Stimulated activated CD8-positive, alpha-beta memory T cell treated with anti-CD3 and anti-CD28 coated beads, Interleukin-2, amount 100 ng/mL, for 1 hour (primary cell): ENCODE measurements at places on chromosomes 5 and 9.

DNA sequence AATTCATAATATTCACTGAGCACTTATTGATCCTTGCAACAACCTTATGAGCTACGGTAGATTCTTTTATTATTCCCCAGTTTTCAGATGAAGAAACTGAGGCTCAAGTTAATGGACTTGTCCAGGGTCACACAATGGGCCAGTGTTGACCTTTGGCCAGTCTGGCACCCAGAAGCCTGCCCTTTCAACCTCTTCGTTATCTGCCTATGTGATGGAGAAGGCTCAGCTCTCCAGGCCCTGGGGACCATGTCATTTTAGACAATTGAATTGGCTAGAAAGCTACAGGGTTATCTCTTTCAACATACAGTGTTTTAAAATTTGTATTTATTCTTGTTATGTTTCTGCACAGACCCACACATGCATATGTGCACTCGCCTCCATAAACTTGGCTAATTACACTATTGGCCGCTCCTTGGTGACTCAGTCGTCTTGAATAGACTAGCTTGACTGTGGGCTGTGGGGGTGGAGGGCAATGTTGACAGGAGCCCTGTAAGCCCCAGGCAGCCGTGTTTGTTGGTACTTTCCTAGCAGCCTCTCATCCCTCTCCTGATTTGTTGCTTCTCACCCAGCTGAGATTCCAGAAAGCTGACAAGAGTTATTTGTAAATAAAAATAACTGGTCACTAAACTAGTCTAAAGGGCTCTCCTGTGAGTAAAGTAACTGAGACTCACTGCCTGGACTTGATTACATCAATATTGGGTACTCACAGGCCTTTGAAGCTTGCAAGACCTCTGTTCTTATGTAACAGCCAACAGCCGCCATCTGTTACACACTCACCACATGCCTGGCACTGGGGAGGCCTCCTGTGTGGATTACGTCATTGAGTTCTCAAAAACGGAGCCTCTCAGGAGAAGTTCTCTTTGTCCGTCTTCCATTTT is 8.5 kb upstream of the ANGPTL2 start:
- no peak for DNase-seq

GRCh38 chr5:95973793-95974325 is 12.2 kb upstream of the ELL2 start:
- no peak for DNase-seq

DNA sequence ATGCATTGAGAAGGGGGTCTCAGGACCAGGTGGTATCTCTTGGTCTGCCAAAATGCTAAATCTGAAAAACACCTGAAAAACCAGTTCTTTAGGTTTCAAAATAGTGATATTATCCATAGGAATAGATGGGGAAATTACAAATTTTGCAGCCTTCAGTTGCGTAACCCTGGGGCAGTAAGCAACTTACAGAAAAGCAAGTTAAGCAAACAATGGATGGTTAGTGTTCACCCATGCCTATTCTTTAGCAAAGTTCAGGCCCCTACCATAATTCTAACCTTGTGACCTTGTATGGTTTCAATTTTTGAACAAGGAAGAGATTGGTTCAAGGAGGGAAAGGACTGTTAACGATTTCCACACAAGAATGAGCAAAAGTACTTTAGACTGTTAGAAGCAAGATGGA is 24.5 kb downstream of the GLRX start:
- DNase-seq = no peak

DNA sequence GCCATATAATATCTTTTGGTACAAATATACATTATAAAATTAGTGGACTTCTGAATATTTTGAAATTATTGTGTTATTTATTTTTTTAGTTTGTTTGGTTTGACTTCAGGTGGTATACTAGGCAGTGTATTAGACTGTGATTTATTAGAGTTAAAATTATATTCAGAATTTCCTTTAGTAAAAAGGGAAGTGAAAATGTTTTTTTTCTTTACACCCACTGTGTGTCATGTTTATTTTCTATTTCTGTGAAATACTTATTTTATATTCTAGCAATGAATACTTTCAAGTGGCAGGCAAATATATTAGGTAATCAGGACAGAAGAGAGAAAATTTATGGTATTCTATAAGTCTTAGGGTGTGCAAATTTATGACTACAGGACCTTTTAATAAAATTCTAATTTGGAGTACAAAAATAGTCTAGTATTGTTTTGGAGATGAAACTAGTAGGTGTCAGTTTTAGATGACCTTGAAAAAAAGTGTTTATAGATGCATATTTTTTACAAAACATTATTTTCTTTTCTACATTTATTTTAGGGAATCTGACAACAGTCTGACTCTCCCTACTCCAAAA is 8.8 kb downstream of the CSNK1G3 start:
- DNase-seq = no peak

- no peak for DNase-seq
These were observed 59.7 kb downstream of the PSAT1 start for GRCh38 chr9:78356634-78357033.

- DNase-seq = no peak
These were observed 95.1 kb upstream of the DNAH5 start for GRCh38 chr5:14039576-14039975.

- no peak for DNase-seq
These were observed 10.5 kb upstream of the SCAI start for GRCh38 chr9:125153712-125154367.

- no peak for DNase-seq
These were observed 648.5 kb downstream of the BNC2 start for GRCh38 chr9:16221822-16222547.

DNA sequence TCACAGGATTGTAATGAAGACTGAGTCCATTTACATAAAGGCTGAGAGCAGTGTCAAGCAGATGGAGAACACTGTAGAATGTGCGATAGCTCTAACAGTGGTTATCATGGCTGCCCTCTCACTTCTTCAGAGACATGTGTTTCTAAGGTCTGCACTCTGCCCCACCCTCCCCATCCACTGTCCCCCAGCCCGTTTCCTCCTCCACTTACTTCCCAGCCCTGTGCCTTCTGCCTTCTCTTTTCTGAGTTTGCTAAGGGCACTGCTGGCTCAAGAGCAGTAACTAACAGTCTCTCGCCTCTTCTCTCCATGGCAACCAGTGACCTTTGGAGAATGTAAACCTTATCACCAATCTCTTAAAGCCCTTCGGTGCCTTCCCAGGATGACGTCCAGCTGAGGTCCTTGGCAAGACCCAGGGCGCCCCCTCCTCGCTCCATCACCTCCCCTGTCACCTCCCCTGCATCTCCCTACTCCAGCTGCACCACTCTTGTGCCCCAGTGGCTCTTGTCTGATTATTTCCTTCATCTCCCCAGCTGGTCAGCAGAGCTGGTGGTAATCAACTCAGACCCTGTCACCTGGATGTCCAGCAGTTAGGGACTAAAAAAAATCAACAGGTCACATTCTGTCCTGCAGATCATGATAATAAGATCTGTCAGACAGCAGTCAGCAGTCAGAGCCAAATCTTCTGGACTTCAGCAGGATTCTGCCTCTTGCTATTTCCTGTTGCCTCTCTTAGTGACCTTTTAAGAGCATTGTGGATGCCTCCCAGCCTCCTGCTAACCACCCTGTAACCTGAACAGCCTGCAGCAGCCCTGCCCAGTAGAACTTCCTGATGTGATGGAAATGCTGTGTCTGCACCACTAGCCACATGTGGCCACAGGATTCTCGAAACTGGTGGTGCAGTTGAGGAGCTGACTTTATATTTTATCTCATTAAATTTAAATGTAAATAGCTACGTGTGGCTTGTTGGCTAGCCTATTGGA is 9.0 kb downstream of the FXN start:
- no peak for DNase-seq

DNA sequence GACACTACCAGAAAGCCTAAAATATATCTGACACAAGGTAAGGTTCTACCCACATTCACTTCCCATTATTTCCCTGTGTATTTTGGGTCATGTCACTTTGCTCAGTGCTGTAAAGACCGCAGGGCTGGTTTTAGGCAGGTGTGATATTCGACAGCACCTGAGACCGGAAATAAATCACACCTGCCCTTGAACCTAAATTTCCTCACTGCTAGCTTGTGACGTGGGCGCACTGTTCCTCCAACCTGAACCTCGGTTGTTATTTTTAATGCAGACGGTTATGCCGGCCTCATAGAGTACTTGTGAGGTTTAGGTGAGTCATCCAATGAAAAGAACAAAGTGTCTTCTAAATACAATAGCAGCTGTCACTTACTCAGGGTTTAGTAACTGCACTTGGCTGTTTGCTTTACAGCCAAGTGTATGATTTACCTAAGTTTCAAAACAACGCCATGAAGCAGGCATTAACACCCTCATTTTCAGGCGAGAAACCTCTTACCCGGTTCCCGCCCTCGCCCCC is 20.7 kb upstream of the ZNF782 start:
- DNase-seq = no peak

DNA sequence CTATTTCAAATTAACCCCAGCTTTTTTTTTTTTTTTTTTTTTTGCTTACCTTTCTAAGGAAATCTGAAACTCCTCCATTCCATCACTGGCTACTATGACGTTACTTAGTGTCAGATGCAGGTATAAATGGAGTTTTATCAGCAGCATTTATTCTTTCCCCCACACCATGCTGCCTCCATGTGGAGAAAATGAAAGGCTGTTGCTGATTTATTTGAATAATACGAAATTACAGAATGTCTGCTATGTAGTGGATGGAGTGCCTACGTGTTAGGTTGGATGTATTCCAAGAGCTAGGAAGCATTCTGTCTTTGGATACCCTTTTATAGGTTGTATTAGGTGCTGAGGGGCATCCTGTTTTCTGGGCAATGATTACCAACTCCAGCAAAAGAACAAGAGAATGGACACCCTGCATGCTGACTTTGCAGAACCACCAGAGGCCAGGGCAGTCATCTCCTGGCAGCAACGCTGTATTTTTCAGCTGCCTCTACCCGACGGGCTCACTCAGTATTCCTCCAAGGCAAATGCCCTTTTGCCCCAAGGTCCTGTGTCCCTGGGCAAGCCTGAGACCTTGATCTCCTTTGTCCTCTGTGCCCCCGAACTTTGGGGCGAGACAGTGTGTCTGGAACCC is 199.5 kb downstream of the ALDH1A1 start:
- no peak for DNase-seq

DNA sequence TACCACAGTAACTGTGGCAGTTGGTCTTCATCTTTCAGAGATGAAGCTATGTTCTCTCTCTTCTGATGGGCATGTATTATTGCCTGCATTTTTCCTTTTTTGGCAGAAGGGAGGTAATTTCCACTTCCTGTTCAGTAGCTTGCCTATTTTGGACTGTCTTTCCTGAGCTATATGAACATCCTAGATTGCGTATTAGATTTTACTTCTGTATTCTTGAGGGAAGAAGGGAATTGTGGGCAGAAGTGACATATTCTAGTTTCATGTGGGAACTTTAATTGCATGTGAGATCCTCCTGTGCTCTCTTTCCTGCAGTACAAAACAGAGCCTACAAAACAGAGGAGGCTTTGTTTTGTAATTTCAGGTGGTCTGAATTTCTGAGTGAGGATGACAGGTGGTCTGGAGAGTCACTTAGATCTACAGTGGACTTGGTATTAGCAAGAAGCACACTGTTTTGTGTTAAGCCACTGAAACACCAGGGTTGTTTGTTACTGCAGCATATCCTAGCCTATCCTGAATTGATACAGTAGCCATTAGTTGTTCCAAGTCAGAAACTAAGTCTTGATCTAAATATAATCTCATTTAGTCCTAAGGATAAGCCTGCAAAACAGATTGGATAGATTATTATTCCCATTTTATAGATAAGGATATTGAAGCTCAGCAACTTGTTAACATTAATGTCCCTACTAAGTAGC is 68.1 kb downstream of the AOPEP start:
- no peak for DNase-seq

DNA sequence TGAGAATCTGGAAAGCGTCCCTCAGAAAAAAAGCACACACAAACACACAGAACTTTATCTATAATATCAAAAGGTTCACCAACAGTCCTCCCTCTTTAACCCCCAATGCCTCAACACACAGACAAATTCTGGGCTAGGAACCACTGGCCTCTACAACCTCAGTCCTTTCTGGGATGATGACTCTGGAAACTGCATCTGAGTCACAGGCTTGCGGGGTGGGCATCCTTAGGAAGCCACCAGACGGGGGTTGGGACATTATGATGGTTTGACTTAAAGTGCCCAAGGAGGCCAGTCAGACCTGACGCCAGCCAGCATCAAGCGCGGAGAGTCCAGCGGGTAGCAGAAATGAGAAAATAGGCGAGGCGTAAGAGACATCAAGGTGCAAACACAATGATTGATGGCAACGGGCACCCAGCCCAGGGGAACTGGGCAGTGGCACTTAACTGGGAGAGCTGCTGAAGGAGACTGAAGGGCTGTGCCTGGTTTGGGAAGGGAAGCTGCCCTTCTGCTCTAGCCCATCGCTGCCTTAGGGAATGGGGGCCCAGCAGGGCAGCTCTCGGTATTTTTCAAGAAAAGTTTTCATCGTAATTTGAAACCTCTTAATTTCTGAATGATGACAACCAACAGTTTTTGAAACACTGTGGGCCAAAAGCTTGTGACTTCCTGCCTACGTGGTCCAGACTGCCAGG is 20.7 kb downstream of the SPRY4 start:
- no peak for DNase-seq

DNA sequence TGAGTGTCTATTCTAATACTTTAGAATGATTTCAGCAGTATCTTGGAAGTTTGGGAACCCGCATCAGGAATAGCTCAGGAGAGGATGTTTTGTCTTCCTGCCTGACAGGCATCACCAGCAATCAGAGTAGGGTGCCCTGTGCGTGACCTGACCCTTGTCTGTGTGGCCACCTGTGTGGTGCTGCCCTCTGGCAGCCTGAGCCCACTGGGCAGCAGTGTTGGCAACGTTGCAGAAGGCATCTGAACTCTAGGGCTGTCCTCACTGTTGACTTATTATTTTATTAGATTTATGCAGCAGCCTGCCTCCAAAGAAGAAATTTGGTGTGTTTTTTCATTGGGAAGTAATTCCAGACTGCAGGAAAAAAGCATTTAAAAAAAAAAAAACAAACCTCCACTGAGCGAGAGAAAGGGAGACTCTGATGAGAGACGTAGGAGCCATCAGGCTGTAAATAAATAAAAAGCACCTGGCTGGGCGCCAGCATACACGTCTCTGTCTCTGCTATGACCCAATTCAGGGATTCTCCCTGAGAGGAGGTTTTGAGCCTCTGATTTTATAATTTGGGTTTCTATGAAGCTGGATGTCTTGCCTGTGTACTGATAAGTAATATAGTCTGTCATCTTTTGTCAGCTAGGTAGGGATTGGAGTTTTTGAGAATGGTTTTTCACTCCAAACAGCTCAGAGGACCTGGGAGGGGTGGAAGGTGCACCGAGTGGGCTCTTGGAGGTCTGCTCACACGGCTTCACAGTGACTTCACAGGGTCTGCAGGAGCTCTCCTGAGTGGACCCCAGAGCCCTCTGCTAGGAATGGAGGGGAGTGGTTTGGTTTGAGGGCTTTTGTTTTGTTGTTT is 49.0 kb downstream of the FAM78A start:
- DNase-seq = no peak
